ENCODE measurements at places on chromosomes 2 and 18. TPM values are rescaled to one million over a fixed set of nuclear protein-coding genes. Genes with fewer than 3 reads are reported as not detected.

Gene ORMDL1
- 35.0 TPM for total RNA-seq

Gene SS18
- total RNA-seq: 86.5 TPM

Gene CCT7
- total RNA-seq: 405 TPM

Gene HTR2B
- not detected for total RNA-seq

Gene UGT1A3
- not detected for total RNA-seq

Gene HOXD11
- total RNA-seq: not detected

Gene ACOXL
- total RNA-seq: not detected

Gene SPHKAP
- total RNA-seq: 0.26 TPM
